ENCODE measurements at places on chromosomes 12 and 14.
A peak's percentile ranks its signal among the peaks of the same experiment; 100 is the strongest.

DNA sequence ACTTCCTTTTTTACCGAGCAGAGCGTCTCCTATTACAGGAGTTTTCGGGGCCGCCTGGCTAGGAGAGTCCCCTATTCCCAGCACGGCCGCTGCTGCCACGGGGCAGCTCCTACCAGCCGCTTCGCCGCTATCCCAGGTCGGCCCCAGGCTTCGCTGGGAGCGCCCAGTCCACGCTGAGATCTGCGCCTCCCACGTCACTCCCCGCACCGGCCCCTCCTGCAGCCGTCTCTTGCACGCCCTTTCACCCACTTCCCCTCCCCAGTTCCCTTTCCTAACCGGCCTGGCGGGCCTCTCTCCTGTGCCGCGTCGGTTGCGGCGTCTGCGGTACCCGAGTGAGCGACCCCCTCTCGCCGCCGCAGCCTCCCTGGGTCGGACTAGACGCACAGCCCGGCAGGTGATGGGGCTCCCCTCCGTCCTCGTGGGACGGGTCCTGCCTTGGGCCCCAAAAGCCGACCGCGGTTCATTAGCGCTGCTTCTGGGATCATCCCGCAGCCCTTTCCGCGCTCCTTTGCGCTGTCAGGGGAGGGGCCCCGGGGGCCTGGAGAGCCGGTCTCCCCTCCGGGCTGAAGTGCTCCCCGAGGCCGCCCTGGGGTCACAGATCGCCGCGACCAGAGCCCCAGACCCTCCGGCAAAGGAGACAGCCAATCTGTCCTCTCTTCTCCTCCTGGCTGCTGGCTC lies 1318.4 kb downstream of the TMEM121 start:
- DNase-seq = no peak

- no peak for DNase-seq
These were observed 11.8 kb downstream of the FNTB start for GRCh38 chr14:64998455-64998931.

GRCh38 chr12:101044512-101045059 lies 165.5 kb downstream of the SLC5A8 start:
- DNase-seq = no peak

DNA sequence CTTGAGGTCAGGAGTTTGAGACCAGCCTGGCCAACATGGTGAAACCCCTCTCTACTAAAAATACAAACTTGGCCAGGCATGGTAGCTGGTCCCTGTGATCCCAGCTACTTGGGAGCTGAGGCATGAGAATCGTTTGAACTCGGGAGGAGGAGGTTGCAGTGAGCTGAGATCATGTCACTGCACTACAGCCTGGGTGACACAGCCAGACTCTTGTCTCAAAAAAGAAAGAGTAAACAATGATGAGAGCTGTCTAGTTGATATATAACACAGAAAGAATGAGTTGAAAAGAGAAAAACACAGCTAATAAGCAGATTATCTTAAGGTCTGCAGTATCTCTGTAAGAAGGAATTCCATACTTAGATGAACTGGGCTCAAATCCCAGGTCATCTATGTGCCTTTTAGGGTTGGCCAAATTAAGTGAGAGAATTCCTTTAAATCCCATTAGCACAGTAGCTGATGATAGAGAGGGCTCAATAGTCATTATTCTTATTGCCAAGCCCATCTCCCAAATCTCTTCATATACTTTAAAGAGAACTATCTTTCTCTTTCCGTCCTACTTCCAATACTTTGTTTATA lies 31.1 kb upstream of the STRAP start:
- no peak for DNase-seq

GRCh38 chr12:109512608-109513007 lies 35.2 kb downstream of the UBE3B start:
- DNase-seq = no peak

DNA sequence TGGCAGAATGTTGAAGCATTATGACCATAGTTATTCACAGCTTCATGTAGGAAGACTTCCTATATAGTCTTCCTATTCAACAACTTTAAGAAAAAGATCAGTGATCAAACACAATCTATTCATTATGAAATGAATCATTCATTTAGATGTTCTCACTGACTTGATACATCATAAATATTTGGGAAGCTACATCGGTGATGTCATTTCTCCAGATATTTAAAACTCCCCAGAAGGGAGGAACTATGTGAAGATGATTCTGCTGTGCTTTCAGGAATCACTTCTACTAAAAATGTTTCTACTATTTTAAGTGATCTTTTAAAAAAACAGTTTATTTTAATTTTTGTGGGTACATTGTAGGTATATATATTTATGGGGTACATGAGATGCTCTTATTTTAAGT lies 316.4 kb downstream of the BCAT1 start:
- no peak for DNase-seq

GRCh38 chr12:779745-780734 lies 27.7 kb downstream of the WNK1 start:
- peak; percentile 73 for DNase-seq
